ENCODE measurements at places on chromosomes 5 and 9.

GRCh38 chr9:71514344-71514975, 253.9 kb downstream of the CEMIP2 start:
- peak; percentile 90 for DNase-seq

DNA sequence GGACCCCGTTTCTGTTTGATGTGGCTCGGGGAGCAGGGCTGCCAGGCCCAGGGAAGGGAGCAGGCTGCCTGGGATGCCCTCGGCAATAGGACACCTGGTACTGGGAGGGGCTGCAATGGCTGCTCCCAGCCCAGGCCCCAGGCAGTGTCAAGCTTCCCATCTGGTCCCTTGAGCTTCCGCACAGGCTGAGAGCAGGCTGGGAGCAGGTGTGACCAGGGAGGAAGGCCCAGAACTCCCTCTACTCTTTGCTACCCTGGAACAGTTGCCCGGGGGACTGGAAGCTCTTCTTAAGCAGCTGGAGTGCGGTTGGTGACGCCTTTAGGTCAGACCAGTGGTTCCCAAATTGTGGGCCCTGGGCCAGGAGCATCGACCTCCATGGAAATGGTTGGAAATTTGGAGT, 186.9 kb downstream of the GADD45G start:
- DNase-seq, result no peak

- DNase-seq, result no peak
These were observed 533.4 kb upstream of the BRINP1 start for GRCh38 chr9:119902611-119903010.

DNA sequence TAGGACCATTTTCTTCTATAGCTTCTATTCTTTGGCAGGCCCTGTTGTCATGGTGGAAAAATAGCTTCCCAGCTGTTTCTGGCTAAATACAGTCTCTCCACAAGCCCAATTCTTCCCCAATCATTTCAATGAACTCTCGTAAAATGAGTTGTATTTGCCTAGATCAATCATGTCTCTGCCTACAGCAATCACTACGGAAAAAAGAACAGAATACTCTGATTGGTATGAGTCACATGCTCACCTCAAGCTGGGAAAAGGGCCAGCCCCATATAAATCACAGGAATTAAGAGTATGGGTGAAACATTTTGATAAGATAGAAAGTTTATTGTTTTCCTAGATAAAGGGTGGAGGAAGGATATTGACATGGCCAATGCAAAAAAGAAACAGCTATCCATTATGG, 711.4 kb downstream of the EFNA5 start:
- no peak for DNase-seq

DNA sequence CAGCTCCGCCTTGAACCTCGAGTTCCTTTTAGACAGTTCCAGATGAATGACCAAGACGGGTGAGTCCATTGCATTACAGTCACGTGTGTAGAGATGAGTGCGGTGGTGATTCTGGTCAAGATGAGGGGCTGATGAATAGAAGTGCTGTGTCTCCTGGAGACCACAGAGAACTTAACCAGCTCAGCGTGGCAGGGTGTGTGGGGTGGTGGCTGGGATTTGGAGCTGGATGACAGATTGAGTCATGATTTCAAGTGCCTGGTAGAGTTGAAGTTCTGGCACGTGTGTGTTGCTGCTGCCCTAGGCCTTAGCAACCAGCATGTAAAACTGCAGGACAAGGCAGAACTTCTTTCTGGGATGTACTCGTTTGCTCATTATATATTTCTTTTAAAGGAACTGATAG, 53.3 kb downstream of the PRRC2B start:
- peak; percentile 46 for DNase-seq

DNA sequence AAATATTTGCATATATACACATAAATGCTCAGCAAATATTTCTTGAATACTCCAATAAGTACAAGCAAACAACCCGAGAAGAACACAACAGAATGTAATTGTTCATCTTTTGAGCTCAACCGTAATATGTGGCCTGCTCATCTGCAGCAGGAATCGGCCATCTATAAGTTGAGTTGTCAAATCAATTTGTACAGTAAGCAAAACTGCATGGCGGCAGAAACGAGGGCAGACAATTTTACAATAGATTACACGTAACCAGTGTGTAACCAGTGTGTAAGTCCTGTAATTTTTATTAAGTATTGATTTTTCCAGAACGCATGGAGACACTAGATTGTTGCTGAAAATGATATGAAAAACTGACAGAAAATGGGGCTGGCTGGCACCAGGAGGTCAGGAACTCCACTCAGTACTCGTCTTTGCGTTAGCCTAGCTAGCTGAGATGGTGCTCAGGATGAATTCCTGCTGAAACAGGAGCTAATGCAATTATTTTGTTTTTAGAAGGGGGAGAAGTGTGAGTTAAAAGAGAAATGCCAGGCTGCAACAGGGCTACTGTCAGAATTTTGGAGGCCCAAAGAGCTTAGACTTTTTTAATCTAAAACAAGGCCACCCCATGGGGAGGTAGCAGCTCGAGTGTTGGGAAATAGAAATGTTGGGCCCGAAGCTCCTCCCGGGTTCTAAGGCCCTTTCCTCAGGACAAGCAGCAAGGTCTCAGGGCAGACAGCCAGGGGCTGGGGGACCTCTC, 682 bp downstream of the DHX29 start:
- DNase-seq, result peak; percentile 24

DNA sequence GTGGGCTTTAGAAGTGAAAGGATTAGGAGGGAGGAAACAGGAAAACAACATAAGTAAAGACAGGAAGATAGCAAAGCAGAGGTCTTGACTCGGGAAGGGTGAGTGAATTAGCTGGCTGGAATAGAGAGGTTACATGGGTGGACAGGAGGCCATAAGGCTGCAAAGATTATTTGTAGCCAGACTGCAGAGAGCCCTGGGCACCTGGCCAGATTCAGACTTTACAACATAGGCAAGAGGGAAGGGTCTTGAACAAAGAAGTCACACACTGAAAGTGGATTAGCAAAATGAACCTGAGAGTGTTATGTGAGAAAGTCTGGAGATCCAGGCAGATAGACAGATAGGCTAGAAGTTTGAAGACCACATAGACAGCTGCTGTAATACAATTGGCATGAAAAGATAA, 29.7 kb upstream of the CER1 start:
- DNase-seq, result no peak

DNA sequence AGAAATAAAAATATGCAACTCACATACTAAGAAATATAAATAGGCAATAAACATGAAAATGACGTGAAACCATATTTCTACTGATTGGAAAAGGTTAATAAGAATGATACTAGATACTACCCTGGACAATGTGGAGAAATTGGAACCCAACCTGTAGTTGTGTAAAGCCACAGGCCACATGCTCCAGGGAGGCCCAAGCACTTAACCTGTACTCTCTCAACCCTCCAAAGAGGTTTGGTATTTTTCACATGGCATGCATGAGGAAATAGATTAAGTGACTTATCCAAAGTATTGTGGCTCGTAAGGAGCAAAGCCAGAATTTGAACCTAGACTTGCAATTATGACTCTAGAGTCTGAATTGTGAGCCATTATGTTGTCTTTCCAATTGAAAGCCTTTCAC, 13.4 kb downstream of the LIFR start:
- no peak for DNase-seq

GRCh38 chr5:78279194-78279593, 15.3 kb downstream of the AP3B1 start:
- no peak for DNase-seq

DNA sequence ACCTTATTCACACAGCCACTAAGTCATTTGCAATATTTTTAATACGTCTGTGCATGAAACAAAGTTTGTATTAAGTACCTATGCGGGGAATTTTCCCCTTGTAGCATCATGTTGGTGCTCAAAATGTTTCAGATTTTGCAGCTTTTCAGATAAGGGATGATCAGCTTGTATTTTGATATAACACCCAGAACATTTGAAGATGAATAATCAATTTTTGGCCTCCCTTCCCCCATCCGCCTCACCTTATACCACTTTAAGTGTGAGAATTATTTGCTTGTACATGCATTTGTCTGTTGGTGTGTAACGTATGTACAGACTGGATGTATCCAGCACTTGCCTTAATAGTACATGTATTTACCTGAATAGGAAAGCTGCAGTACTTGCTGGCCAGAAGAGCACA, 1.7 kb downstream of the JAK2 start:
- DNase-seq, result no peak

DNA sequence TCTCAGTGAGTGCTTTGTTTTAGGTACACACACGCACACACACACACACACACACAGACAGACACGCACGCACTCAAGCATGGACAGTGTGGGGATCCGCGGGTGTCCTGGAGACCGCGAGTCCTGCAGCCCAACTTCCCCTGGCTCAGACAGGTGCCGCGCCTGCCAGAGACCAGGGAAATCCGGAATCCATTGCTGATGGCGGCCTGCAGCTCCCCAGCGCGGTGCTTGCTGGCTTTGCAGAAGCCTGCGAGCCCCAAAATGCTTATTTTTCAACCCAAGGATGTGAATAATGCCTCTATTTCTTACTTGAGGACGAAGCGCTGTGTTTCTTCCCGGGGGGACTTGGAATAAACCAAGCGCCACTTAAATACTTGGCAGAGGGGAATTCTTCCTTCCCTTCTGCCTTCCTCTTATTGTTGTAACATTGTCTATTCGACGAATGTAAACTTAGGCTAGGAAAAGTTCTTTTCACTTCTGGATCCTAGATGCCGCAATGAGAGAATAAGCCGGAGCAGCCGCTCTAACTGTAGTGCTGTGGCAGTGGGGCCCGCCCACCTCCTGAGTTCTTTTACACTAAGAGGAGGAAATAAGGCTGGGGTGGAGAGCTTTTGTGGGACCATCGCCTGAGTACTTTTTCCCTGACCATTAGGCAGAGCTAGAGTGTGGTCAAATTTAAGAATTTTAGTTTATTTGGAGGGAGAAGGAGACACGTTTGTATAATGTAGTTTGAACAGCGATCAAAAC, 802 bp downstream of the ITGA2 start:
- DNase-seq, result peak; percentile 56

DNA sequence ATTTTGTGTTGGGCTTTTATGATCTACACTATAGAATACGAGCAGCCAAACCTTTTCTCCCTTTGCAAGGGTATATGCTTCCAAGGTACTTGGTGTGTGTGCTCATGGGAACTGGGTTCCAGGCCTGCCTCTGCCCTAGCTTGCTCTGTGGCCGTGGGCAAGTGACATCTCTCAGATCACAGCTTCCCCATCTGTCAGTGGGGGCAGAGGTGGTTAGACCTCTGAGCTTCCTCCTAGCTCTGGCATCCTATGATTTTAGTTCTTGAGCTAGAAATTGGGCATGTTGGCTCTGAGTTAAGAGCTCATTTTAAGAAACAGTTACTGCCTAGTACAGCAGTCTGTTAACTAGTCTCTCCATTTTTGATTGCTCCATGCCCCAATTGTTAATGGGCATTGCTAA, 12.5 kb upstream of the CCNJL start:
- DNase-seq, result no peak

DNA sequence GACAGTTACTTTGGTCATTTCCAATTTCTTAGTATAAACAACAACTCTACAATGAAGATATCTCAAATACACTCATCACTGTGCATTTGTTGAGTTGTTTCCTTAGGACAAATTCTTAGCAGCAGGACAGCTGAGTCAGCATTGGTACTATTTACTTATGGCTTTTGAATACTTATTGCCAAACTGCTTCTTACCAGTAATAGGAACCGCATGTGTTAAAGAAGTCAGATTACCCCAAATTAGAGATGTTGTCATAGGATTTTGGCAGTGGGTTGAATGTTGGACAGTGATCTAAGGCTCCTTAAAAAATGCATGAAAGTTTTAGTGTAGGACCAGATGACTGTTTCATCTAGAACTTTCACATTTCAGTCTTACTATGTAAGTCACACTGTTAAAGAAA, 280.1 kb upstream of the DMRT1 start:
- DNase-seq, result peak; percentile 71

DNA sequence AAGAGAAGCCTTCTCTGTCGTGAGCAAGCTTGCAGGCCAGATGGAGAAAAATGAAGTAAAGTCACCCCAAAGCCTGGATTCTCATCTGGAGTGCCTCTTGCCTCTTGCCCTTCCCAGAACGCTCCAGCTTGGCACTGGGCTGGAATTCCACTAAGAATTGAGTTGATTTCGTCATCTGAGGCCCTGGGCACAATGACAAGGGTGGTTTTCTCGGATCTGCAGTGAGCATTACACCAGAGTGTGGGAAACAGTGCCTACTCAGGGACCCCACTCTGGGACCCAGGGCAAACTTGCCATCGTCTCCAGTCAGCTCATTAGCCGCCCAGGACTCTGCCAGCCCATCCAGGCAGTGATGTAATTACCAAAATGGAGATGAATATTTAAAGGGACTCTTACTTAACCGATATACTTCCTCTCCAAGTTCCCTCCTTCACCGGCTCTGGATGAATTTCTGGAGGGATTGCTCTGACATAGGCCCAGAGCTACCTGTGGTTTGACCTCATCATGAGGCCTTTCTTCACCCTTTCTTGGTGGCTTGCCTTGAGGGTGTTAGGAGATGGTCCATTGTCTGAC, 44.7 kb upstream of the LCP2 start:
- DNase-seq, result no peak

DNA sequence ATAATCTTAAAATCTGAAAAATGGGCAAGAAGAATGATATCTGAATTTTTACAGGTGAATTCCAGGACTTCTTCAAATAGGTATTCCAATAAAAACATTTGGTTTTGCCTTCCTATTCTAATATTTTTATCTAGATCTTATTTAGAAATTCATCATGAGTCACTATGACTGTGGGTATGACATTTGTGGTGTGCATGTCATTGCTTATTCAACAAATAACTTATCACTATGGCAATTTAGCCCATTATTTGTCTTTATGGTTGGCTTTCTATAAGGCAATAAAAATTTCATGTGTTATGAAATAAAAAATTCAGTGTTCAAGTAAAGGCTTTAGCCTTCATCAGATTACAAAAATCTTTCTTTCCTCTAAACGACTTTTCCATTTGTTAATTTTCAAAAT, 1139.6 kb upstream of the NUDT12 start:
- DNase-seq, result peak; percentile 11
